NCI-H524 treated with DMSO at 0.1 percent for 48 hours (cell line): ENCODE measurements at places on chromosomes 2 and 18.
A peak's percentile ranks its signal among the peaks of the same experiment; 100 is the strongest.

- DNase-seq, result no peak
These were observed 52.5 kb downstream of the CDH2 start for GRCh38 chr18:28124131-28125029.

- DNase-seq, result peak; percentile 28
These were observed 58.0 kb upstream of the EML6 start for GRCh38 chr2:54665436-54665856.

DNA sequence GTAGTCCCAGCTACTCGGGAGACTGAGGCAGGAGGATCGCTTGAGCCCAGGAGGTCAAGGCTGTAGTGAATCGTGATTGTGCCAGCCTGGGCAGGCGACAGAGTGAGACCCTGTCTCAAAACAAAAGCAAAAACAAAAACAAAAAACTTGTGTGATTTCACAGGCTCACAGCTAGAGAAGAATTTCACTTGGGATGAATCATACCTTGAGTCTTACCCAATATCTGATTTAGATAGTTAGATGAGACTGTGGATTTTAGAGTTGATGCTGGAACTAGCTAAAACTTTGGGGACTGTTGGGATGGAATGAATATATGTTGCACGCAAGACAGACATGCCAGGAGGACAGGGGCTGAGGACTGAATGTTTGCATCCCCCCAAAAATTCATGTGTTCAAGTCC is 4.4 kb downstream of the ANKRD29 start:
- DNase-seq, result no peak

DNA sequence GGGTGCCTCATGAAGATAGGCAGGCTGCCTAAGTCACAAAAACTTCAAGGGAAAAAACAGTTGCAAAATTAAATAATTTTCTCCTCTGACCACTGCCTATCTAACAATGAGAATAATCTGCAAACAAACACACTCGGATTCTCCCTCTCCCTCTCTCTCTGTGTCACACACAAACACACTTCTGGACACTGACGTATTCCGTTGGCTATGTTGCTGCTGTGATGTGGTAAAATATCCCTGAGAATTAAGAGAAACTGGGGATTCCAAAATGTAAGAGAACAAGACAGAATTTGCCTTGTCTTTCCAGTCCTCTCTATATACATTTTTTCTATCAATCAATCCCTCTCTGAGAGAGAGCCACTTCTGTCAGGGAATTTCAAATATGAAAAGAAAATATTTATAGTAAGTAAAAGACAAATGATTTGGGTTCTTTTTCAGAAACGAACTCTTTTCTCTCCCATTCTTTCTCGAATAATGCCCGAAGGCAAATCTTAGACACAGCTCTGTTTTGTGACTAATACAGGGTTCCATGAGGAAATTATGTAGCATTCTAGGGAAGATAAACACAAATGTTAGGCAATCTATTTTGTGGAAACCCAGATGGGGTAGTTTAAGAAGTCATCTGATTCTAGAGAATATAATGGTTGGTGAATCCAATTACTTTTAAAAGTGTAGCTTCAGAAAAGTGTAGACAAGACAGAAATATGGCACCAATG is 310.3 kb upstream of the CYP26B1 start:
- DNase-seq, result no peak

- DNase-seq, result no peak
These were observed 8.4 kb downstream of the GPC1 start for GRCh38 chr2:240443891-240444301.

DNA sequence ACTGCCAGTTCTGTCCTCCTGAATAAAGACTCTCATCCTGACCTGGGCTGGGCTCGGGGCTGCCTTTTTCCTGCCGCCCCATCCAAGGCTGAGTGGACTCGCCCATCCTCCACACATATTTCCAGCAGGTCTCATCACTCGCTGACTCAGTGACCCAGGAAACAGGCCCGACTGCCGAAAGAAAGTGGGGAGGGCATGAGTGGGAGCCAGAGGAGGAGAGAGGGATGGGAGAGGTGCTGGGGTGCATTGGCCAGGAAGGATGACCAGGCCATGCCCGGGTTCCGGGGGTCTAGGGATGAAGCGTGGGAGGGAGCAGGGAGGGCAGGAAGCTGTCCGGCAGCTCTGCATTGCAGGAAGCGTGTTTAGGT is 66.7 kb downstream of the TWIST2 start:
- no peak for DNase-seq

- no peak for DNase-seq
These were observed 888.4 kb downstream of the TSN start for GRCh38 chr2:122643725-122644329.

DNA sequence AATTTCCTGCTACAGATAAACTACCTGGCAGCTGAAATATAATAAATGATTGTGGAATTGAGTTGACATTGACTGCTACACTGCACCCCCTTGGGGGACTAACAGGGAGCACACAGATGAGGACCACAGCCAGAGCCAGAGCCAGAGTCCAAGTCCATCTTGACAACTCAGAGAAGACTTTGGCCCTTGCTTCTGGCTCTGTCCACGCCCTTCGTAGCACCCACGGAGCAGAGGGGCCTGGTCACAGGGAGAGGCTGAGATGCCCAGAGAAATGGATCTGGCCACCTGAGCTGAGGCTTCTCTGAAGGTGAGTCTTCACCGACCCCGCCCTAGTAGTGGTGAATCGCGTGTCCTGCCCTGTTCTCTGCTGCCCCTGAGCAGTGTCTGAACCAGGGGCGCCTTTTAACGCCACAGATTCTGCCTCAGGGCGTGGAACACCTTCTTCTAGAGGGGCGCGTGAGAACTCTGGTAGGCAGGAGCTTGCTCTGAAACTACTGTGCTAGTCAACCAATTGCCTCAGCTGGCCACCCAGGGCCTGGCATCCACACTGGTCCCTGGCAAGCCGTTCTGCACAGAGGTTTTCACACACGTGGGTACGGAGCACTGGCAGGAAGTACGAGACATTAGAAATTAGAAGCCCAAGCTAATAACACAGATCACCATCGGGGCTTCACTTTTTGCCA is 35.7 kb upstream of the MAT2A start:
- DNase-seq, result no peak

DNA sequence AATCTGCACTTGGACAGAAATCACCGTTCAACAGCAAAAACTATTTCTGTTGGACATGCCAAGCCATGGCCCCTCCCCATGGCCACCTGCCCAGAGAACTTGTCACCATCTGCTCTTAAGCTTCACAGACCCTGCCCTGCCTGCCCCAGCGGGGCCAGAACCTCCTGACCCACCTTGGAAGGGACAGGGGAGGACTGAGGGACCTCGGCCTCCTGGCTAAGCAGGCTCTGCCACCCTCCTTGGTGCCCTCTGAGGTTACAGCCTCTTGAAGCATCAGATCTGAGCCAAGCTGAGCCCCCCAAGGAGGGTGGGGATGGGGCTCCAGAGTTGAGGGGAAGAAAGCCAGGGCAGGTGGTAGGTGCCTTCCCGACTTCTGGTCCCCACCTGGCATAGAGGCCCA is 6.5 kb downstream of the TEX261 start:
- no peak for DNase-seq

DNA sequence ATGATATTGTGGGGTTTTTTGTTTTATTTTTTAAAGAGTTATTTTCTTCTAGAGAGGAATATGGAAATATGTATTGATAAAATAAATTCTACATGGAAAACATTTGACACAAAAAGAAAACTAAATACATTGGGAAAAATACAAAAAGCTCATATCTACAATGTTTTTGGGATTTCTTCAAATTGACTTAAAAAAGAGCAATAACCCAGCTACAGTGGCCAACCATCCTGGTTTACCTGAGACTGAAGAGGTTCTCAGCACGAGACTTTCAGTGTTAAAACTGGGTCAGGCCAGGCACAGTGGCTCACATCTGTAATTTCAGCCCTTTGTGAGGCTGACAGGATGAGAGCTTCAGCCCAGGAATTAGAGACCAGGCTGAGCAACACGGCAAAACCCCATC is 56.7 kb upstream of the MYCN start:
- no peak for DNase-seq

DNA sequence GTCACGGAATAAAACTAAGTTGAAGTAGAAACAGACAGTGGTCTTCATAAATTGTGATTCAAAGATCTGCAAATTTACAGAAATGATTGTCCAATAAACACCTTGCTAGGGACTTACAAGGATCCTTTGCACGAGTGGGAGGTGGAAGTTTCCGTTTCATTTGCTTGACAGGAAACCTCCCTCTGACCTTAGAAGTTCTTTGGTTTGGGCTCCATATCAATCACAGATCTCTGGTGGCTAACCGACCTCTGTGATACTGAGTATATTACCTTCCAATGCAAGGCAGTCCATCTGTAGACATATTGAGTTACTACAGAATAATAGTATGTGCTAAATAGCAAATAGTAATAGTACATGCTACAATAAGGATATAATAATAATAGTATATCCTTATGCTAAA is 33.7 kb upstream of the RNF152 start:
- no peak for DNase-seq

DNA sequence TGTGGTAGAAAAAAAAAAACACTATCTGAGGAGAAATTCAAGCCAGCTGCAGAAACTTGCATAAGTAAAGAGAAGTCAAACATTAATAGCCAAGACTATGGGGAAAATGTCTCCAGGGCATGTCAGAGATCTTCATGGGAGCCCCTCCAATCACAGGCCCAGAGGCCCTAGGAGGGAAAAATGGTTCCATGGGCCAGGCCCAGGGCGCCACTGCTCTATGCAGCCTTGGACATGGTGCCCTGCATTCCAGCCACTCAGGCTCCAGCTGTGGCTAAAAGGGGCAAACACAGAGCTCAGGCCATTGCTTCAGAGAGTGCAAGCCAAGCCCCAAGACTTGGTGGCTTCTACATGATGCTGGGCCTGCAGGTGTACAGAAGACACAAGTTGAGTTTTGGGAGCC is 354.7 kb downstream of the NBAS start:
- DNase-seq, result no peak

GRCh38 chr2:15667809-15668556 is 76.3 kb downstream of the DDX1 start:
- DNase-seq, result no peak

- DNase-seq, result peak; percentile 12
These were observed 543 bp downstream of the HADHB start for GRCh38 chr2:26245231-26245732.

DNA sequence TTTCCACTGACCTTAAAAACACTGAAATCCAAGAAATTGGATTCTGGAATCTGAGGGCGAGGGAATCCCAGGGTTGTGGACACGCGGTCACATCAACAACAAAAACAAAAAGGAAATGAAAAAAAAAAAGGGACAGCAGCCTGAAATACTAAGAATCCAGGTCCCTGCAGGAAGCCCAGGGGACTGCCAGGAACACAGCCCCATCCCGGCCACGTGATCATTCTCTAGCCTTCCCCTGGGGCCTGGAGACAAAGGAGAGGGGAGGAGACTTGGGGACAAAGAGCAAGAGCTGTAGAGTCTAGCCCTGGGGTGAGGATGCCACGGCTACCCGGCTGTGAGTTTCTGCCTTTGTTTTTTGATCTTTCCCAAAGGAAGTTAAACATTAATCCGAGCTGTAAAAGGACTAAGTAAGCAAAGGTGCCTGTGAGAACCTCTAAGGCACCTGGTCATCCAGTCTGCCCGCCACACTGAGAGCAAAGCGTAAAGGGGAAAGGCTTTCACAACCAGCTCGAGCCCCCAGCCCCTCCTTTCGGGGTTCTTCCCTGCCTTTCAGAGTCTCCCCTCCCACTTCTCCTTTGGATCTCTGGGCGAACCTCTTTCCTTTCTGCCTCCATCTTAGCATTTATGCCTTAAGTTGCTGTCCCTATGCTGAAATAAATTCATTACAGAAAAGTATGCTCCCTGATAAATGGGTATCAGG is 57.9 kb upstream of the MSH2 start:
- peak; percentile 92 for DNase-seq

GRCh38 chr2:114700440-114700839 is 258.0 kb downstream of the DPP10 start:
- DNase-seq, result no peak

GRCh38 chr18:12155996-12156395 is 62.4 kb downstream of the ANKRD62 start:
- DNase-seq, result no peak

DNA sequence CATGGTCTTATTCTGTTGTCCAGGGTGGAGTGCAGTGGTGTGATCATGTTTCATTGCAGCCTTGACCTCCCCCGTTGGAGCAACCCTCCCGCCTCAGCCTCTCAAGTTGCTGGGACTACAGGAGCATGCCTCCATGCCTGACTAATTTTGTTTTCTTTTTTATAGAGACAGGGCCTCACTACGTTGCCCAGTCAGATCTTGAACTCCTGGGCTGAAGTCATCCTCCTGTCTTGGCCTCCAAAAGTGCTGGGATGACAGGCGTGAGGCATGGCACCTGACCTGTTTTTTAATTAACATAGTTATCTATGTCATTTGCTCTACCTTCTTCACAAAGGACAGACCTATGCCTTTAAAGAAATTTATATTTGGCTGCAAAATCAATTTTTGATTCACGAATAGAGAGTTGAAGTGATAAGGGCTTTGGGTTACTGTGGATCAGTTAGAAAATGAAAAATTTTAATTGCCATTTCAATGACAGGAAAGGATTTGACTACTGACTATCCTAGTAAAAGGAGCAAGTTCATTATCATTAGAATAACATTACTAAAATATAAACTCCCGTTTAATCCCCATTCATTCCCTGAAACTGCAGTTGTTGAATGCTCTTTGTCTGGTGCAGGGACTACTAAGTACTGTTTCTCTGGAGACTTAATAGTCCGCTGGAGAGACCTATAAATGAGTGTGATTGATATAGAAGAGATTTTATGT is 3.7 kb downstream of the RNF138 start:
- no peak for DNase-seq

GRCh38 chr2:77488141-77488540 is 34.0 kb downstream of the LRRTM4 start:
- no peak for DNase-seq

DNA sequence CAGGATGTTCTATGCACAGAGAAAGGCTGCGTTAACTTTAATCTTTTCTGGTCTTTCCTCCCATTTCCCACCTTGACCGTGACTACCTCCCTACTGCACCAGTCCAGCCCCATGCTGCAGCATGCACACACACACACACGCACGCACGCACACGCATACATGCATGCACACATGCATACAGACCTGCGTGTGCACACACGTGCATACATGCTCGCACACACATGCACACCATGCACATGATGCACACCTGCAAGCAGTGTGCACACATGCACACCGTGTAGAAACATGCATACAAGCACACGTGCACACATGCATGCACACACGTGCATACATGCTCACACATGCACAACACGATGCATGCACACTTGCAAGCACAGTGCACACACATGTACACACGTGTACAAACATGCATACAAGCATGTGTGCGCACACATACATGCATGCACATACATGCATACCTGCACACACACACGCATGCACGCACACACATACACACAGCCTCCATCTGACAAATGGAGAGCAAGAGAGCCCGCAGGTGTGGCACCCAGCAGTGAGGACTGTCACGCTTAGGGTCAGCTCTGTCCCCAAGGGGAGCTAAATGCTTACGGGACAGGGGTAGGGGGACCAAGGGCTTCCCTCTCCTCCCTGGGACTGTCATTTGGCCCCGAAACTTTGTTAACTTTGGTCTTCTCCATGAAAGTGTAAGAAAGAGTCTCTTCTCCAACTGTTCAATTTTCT is 18.2 kb downstream of the SNORC start:
- DNase-seq, result no peak
